PC-9 (cell line): ENCODE measurements at places on chromosomes 4 and X.

DNA sequence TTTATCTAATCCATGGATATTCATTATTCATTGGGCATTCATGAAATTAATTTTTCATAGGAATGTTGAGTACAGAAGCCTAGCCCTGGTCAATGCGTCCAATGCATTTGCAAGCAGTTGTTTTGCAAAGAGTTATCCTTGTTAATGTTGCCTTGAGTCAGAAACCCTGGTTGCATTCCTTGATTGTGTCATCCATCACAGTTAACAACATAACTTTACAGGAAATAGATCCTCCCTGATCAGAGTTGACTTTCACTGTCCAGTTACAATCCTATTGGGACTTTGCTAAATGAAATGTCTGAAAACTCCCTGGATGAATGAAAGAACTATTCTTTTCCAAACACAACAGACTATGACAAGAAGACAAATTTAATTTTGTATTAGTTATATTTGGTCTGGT is 924.3 kb upstream of the SLIT2 start:
- no peak for DNase-seq

- no peak for DNase-seq
These were observed 10.5 kb downstream of the WDFY3 start for GRCh38 chr4:84956014-84956413.

DNA sequence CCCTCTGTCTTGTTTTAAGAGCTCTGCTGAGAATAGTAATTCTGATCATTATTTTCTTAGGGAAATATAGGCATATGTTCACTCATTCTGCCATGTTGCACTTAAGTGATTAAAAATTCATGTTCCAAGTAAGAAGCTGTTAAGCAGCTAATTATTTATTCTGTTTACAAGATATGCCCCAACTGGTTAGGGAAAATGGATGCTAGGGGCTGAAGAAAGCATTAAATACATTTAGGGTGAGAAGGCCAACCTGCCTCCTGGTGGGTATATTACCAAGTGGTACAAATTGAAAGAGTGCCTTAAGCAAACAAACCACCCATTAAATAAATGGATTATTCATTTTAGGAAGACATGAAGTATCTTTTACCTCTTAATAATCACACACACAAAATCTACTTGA is 392.6 kb upstream of the EPHA5 start:
- DNase-seq = no peak

DNA sequence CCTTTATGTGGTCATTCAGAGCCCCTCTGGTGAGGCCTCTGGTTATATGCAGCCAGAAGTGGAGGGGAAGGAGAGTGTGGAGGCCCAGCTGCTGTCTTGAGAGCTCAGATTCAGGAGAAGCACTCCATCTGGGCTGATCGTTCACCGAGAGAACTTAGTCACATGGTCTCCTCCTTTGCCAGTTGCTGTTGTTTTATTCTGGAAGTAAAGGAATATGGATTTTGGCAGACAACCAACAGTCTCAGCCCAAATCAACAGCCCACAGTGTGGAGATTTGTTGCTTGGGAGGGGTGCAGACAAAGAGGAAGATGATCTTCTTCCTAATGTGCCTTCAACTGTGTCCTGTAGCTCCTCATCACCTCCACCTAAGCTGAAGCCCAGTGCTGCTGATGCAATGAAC is 355.4 kb downstream of the ANK2 start:
- no peak for DNase-seq

- no peak for DNase-seq
These were observed 554 bp downstream of the KLHL15 start for GRCh38 chrX:24026432-24026831.

- DNase-seq = no peak
These were observed 261.8 kb downstream of the CAMK2D start for GRCh38 chr4:113499696-113500095.

- DNase-seq = peak; percentile 33
These were observed 13.4 kb upstream of the MEPE start for GRCh38 chr4:87819281-87819919.

DNA sequence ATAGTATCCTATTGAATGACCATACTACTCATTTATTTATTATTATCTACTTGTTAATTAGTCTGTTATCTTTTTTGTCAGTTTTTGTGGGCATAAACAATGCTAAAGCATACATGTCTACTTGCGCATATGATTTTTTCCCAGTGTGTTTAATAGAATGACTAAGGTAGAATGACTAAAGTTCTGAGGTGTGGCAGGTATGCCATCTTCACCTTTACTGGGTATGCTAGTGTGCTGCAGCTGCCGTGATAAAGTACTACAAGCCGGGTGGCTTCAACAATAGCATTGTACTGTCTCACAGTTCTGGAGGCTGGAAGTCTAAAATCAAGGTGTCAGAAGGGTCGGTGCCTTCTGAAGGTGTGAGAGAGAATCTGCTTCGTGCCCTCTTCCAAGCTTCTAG is 19.2 kb downstream of the CD38 start:
- DNase-seq = no peak

DNA sequence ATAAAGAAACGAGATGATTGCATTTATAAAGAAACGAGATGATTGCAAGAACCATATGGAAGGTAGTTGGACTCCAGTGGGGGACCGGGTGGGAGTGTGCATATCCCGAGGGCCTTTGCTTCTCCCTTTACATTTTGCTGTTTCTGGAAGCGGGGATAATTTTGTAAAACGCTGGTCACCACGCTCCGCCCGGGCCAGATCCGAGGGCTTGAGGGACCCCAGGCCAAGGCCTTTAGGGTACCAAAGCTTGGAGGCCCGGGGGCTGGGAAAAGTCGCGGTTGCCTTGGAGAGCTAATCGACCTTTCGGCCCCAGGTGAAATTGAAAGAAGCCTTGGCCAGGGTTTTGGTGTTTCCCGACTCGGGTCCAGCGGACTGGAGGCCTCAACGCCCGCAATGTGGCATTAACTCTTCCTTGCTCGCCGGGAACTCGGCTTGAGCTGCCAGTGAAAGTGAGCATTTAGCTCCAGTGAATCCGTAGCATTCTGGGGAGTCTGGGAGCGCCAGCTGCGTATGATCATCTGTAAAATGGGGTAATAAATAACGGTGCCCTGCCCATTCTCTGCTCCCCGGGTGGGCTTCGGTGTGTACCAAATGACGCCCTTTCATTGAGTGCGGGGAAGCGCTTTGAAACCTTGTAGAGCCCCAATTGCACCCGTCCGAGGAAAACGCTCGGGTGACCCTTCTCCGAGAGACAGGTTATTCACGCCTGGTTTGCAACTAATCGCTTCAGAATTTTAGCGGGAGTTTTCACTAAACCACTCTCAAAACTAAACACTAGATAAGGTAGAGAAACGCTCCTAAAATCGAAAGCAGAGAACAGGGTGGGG is 4.5 kb downstream of the NKX3-2 start:
- no peak for DNase-seq

DNA sequence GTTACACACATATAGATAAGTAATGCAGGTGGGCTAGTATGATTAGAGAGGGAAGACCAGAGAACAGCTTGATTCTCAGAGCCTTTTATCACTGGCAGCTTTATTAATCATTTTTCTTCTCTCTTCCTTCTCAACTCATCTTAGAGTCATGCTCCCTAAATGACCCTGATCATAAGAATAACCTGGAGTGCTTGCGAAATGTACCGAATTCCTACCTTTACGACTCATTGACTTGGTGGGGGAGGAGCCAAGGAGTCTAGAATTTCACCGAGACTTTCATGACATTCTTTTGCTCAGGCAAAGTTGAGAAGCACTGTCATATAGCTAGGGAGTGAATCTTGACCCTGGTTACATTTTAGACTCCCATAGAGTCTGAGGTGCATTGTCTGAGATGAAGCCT is 298.9 kb upstream of the PUDP start:
- peak; percentile 75 for DNase-seq

DNA sequence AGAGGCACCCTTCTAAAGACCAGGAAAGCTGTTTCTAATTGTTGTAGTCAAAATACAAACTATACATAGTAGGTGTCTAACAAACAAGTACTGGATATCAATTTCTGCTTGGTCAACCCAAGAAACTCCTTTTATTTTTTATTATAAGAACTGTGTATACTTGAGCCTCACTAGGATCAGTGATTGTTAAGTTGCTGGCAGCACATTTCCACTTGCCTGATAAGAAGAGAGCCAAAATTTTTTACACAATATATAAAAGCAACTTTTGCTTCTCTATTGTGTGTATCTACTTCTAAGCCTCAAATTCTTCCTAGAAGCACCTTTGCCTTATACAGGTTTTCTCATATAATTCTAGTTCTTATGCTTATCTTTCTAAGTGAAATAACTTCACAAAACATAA is 703.0 kb upstream of the EPHA5 start:
- no peak for DNase-seq

DNA sequence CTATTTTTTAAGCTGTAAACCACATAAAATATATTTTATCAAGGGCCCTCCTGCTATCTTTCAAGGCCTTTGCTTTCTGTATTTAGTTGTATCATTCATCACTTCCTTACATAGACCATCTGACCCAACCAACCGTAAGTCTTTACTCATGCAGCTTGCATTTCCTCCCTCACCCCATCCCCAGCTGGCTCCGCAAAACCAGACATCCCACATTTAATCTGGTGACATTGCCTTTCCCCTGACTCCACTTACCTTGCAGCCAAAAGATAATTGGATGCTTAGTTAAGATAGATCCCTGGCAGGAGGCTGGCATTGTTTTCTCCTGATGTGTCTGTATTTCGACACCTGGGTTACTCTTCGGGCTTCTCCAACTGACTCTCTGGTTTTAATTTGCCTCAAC is 183.7 kb upstream of the LDB2 start:
- DNase-seq = no peak

DNA sequence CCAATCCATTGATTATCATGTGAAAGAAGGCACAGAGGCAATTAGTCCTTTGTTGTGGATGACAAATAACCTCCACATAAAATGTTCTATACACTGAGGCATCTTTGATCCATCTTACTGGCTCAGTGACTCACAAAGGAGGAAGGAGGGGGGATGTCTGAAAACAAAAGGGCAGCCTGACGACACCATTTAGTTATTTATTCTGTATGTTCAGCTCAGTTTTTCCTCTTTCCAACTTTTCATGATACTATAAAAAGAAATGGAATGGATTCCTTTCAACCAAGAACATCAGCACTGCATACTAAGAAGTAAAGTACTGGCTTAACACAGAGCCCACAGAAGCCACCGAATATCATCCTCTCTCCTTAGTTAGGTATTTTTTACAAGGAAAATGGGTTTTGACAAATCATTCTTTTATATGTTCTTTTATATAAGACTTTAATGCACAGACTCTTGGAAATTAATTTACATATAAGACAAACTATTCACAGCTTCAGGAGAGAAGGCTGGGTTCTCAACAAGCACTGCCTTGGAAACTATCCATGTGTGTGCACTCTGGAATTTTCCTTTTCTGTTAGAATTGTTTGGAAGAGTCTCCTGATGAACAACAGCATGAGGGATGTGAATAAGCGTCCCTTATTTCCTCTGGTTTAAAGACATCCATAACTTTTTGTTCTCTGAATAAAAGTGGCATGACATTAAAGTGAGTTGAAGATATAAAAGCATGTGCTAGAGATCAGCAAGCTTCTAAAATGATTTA is 135.6 kb downstream of the TSPAN5 start:
- no peak for DNase-seq
